ENCODE measurements at places on chromosomes 12 and 14. TPM values are rescaled to one million over a fixed set of nuclear protein-coding genes. Genes with fewer than 3 reads are reported as not detected.

MIP gene
- total RNA-seq, result not detected

CGRRF1 gene
- total RNA-seq, result 11.3 TPM

KRT2 gene
- total RNA-seq, result not detected

- DNase-seq, result no peak
Observed at GRCh38 chr12:80045594-80045993, 53.7 kb upstream of the OTOGL start.

DNA sequence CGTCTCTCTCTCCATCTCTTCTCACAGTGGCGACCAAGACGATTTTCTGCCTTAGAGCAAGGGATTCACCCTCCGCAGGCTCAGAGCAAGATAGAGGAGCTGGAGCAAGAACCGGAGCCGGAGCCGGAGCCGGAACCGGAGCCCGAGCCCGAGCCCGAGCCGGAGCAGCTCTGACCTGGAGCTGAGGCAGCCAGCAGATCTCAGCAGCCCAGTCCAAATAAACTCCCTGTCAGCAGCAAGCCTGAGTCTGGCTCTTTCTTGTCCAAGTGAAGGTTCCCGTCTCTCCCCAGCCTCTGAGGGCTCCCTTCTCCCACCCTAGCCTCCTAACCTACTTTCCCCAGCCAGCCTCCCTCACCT lies 5.9 kb downstream of the LAG3 start:
- no peak for DNase-seq

DNA sequence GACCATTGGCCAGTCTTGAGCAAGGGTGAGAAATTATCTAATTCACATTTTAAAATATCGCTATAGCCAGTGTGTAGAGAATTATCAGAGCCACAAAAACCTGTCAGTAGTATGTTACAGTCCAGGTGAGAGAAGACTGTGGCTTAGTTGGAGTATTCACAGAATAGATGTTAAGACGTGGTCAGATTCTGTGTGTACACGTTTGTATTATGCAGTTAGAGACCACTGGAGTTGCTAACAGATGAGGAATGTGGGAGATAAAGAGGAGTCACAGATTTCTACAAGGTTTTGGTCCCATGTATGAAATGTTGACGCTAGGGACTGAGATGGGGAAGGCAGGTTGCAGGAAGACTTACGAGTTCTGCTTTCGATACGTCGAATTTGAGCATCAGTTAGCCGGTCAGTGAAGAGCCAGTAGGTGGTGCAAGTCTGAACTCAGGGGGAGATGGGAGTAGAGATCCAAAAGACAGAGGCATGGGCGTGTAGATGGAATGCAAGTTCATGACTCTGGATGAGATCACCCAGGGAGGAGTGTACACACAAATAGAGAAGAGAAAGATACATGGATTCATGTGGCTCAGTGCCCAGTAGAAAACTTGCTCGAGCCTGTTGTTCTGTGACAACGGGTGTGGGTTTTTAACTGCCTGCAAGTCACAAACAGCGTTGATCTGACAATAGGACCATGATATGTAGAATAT lies 114.8 kb upstream of the FLRT2 start:
- peak; percentile 27 for DNase-seq

DNA sequence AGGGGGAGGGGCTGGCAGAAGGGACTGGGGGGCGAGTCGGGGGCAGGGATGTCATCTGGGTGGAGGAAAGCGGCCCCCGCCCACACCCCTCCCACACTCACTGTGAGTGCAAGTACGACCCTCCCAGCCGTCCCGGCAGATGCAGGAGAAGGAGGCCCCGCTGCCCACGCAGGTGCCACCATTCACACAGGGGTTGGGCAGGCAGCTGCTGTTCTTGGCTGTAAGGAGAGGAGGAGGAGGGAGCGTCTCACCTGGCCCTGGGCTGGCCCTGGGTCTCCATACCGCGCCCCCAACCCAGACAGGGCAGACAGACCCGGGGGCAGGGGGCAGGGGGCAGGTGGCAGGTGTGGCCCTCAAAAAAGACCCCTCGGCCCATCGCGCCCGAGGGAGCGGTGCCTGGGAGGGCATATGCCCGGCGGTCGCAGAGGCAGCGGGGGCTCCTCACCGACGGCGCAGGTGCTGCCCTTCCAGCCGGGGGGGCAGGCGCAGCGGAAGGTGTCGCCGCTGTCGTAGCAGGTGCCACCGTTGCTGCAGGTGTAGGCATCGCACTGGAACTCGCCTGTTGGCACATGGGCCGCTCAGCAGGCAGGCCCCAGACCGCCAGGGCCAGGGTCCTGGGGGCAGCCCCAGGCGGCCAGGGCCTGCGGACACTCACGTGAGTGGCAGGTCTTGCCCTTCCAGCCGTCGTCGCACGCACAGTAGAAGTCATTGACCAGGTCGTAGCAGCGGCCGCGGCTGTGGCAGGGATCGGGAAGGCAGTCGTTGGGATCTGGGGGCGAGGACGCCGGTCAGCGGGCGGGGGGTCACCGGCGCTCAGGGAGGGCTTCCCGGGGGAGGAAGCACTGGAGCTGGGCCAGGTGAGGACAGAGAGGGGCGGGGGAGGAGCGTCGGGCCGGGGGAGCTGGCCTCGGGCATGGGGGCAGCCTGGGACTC lies 20.6 kb downstream of the JAG2 start:
- no peak for DNase-seq

Data from PC-9 (cell line).